Retinal pigment epithelial cell (primary cell): ENCODE measurements at places on chromosomes 12 and 14.

GRCh38 chr12:11621797-11622423, 27.6 kb upstream of the ETV6 start:
- no peak for DNase-seq

- DNase-seq = no peak
These were observed 229.6 kb upstream of the DIO3 start for GRCh38 chr14:101331661-101332169.

DNA sequence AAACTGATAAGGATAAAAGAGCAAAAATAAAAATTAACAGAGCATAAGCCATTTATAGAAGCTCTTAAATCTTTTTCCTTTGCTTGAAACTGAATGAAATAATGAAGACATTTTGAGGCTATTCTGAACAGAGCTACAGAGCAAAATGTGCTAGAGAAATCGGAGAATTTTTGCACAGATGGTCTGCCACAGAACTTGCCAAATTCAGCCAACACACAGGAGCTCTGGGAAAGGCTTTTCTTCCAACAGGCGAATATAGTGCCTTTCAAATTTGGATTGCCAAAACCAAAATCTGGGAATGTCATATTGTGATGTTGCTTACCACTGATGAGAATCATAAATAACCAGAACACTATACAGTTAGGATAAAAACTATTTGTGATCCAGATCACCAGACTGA, 406.3 kb downstream of the RPL10L start:
- no peak for DNase-seq

DNA sequence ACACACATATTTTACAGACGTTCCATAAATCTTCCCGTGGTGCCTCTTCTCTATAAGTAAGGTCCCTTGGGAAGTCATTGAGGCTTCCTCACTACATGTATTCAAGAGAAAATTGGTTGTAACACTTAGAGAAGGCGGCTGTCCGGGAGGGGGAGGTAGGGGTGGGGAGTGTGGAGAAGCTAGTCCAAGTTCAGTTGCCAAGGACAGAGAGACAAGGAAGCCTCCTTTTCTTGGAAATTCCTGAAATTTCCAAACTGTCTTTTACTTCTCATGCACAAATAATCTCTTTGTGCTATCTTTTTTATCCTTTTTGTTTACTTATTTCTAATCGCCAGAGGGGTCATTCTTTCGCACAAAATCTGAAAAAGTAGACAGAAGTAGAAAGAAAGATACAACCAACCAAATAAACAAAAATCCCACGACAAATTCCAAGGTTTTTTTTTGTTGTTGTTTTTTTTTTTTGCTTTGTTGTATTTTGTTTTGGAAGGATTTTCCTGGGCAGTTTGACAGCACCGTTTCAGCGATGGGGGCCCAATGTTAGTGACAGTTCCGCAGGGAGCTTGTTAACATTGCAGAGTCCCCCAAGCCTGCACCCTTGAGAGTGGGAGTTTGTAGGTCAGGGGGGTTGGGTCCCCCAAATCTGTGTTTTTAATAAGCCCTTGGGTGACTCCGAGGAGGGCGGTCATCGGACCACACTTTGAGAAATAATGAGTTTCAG, 45.2 kb downstream of the MAP1LC3B2 start:
- DNase-seq = no peak

GRCh38 chr12:12811343-12811742, 1.8 kb upstream of the DDX47 start:
- no peak for DNase-seq

DNA sequence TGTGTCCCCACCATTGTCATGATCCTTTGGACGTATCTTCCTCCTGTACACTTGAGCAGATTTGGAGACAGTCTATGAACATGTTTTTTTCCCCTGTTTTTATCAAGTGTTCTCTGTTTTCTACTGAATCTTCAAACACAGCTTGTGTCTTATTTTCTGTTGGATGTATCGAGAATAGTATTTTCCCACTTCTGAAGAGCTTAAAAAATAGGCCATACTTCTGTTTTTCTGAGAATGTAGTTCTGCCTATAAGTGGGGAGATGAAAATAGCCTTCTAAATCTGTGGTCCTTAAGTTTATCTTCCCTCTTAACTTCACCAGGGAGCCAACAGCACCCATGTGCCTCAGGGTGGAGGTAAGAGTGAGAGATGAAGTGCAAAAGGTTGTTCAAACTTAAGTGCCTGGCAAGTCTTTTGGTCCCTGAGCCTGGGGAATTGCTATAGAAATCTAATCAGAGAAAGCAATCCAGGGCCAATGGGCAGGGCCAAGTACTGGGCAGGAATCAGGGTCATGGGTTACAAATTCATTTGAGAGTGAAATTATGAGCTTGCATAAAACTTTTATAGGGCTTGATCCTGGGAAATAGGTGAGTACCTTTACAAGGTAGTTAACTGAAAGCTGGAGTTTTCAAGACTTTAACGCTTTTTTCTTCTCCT, 58.9 kb downstream of the ARF6 start:
- DNase-seq = no peak

- DNase-seq = no peak
These were observed 23.1 kb upstream of the KCNK10 start for GRCh38 chr14:88346048-88346639.

DNA sequence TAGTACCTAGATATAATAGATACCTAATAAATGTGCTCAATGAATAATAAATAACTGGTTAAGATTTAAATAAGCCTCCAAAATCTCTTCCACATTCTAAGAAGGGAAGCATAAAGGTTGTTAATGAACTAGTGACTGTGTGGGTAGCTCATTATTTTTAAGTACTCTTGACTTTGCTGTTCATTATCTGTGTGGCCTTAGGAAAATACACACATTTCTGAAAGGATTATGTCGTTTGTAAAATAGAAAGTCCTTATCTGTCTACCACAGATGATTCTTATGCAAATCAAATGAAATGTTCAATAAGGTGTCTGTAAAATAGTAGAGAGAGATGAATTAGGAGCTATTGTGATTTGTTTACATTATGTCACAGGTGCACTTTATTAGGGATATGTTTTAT, 119.5 kb downstream of the LRRK2 start:
- no peak for DNase-seq
